ENCODE measurements at places on chromosomes 16 and 17.
A peak's percentile ranks its signal among the peaks of the same experiment; 100 is the strongest.

- no peak for DNase-seq
These were observed 130.6 kb upstream of the SDK2 start for GRCh38 chr17:73774852-73775251.

- no peak for DNase-seq
These were observed 19.6 kb downstream of the HMOX2 start for GRCh38 chr16:4495766-4496165.

DNA sequence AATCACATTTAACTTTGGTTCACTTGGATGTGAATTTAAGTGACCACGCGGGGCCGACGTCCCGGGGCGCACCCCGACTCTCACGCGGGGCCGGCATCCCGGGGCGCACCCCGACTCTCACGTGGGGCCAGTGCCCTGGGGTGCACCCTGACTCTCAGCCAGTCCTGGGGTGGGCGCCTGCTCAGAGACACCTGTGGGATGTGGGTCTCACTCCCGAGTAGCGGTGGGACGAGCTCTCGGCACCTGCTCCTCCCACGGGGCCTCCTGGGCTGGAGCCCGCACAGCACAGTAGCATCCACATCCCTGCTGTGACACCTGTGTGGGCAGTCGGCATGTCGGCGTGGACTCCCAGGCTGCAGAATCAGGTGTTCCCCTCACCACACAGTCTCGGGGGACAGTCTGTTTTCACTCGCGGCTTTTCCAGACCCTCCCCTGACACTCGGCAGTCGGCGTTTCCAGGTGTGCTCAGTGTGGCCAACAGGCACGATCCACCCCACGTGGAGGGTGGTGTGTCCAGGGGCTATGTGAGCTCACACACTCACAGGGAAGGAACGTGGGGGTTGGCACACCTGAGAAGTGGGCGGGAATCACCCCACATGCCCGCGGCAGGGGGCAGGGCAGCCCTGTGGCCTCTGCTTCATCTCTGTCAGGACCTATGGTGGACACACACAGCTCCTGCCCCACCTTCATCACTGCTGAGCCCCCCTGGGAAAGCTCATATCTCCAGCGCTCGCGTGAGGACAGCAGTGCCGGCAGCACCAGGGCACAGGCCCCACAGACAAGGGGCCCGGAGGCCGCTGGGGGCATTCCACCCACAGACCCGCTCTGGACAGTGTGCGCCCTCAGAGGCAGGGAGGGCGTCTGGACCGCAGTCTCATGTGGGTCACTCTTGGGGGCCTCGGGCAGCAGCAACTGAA is 51.8 kb downstream of the LMF1 start:
- no peak for DNase-seq

- no peak for DNase-seq
These were observed 998 bp upstream of the SRSF1 start for GRCh38 chr17:58007781-58008706.

DNA sequence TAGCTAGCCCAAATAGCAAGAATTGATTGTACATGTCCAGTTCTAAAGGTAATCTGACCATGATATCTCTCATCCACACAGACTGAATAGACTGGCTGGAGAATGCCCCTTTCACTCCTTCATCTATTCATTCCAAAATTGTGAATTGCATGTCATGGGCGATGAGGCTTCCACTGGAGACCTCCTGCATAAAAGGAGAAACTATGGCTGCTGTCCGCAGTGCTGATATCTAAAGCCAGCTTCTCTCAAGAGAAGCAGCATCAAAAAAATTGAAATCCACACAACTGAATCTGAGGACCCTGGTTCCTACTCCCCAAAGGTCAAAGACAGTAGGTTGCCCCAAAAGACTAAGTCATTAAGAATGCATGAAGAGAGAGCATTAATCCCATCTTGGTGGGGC is 7.9 kb upstream of the SCNN1G start:
- DNase-seq, result no peak

DNA sequence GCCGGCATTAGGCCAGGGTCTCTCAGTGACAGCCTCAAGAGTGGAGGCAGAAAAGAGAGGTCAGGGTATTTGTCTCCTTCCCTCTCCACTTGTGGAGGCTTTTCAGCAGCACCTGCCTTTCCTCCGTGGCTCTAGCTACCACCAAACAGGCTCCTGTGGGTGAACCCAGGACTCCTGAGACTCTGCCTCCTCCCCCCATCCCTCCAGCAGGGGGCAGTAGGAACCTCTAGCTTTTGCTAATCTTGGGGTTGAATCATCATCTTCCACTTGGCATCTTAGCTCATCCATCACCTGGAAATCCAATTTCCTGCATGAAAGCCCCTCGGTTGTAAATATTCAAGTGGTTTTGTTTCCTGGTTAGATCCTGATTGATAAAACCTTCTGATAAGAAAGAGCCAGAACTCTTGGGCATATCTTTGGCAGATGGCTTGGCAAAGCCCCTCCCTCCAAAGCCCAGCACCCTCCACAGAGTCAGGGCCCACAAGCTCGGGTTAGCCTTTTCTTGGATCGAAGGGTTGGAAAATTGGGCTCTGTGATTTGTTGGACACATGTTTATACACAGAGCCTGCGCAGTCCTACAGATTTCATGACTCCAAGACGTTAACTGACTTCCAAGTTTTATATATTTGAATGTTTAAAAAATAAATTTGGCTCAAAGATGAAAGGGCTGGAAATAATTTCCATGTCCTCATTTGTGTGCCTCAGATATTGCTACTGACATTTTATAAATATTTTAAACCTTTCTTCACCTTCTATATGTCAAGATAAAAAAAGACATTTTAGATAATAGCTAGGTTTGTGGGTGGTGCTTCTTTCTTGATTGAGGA is 322.1 kb downstream of the MAP2K4 start:
- DNase-seq, result no peak

GRCh38 chr17:51419476-51419875 is 159.1 kb downstream of the UTP18 start:
- no peak for DNase-seq

DNA sequence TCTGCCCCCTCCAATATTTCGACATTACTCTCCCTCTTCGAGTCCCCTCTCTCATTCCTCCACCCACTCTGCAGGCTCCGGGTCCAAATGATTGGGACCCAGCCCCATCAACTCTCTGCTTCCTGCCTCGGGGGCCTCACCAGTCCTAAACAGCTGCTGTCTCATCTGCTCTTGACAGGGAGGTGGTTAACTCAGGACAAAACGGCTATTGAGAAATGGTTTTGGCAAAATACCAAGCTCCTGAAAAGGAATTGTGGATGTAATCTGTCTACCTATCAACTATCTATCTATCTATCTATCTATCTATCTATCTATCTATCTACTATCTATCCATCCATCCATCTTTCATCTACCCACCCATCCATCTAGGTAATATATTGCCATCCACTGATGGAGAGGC is 2.2 kb downstream of the CD300H start:
- DNase-seq, result no peak

DNA sequence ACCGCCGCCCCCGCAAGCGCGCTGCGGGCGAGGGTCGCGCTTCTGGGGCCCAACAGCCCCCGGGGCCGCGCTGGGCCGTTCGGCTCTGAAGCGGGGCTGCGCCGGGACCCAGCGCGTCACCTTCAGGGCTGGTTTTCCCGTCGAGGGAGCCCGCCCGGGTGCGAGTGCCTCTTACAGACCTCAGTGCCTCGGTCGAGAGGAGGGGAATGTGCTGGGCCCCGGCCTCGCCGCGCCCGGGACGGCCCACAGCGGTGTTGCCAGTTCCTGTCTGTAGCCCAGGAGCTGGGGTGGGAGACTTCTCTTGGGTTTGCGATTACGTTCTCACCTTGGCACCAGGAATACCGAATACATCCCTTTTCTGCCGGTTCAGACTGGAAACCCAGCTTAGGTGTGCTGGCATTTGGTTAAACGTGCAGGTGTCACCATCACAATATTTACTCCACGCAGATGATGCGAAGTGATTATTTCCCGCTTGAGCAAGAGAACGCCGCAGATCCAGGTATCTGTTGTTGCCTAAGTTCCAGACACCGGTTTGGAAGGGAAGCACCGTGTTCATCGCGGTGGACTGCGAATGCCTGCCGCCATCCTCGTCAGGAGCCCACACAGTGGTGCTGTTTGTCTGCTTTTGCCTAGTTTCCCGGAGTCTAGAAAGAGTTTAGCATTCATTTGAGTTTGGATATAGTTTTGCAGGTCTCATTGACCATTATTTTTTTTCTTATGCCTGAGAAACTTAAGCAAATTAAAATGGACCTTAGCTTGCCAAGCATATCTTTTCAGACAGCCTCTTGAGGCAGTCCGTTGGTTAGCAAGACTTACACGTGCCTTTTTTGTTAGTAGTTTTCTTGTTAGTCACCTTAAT is 914 bp downstream of the MAP1LC3B start:
- peak; percentile 36 for DNase-seq

GRCh38 chr17:75475144-75475835 is 18.9 kb downstream of the TMEM94 start:
- DNase-seq, result no peak

DNA sequence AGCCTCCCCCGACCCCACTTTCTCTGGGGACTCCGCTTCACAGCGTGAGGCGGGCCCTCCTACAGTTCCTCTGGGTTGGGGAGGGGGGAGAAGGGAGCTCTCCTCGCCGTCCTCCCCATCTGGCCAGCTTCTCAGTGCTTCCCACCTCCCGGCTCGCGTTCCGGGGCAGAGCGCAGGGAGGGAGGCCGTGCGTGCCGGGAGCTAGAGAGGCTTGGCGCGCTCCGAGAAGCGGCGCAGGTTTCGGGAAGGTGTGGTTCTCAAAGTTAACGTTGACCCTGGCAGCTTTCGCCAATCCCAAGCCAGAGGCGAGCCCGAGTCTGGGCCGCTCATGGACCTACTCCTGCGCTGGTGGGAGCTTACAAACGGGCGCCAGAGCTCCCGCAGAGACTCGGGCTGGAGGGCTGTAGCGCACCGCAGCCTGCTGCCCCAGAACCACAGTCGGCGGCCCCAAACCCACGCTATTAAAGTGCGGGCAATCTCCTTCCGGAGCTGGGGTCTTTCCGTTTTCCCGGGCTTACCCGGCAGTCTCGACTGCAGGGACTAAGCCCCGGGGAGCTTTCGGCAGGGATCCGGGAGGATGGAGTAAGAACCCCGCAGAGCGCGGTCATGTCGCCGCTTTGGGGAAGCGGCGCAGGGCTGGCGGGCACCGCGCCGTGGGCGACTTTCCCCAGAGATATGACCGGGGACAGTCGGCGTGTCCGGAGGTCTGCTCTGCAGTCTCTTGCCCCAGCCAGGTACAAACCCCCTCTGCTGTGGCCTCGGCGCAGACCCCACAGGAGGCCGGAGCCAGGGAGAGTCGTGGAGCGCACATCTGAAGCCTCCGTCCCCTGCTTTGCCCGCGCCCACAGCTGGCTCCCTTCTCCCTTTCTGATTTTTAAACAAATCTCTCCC is 787 bp downstream of the CDH11 start:
- DNase-seq, result no peak

DNA sequence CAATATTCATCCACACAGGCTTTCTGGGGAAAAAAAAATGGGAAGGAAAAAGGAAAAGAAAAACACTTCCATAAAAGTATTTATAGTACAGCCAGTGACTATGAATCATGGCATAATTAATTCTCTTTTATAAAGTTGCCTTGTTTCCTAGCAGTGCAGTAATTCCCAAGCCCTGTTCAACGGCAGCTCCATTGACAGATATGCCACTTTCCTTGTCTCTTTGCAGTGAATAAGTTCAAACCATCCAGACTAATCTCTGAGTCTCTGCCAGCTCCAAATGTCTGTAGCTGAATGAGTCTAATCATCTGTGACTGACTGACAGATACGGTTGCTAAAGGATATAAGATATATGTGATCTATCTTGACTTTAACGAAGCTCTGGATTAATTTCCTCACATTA is 52.9 kb upstream of the KCNJ16 start:
- no peak for DNase-seq

GRCh38 chr16:57413301-57413730 is 8.7 kb downstream of the CCL17 start:
- DNase-seq, result no peak

DNA sequence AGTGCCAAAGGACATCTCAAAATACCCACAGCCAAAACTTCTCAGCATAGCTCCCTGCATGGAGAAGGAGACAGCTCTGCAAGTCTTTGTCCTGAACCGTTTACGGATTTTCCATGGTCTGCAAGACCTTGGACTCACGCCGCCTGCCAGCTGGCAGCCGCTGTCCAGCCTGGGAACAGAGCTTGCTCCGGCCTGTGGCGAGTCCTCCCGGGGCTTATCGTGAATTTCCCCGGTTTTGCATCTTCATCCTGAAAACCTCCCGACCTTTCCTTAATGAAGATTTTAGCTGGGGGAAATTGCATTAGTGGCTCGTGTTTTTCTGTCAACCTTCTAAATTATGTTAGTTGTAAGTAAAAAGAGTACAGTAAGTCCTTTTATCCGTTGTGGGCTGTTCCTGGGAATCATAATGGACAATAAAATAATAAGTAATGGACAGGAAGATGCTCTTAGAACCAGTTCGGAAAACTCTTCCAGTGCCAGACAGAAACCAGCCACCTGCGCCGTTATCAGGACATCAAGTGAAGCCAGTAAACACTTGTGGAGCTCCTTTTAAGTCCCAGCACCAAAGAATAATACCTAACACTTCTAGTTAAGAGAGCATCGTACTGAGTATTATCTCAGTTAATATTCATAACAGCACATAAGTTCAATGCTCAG is 112.4 kb upstream of the NOL11 start:
- no peak for DNase-seq

DNA sequence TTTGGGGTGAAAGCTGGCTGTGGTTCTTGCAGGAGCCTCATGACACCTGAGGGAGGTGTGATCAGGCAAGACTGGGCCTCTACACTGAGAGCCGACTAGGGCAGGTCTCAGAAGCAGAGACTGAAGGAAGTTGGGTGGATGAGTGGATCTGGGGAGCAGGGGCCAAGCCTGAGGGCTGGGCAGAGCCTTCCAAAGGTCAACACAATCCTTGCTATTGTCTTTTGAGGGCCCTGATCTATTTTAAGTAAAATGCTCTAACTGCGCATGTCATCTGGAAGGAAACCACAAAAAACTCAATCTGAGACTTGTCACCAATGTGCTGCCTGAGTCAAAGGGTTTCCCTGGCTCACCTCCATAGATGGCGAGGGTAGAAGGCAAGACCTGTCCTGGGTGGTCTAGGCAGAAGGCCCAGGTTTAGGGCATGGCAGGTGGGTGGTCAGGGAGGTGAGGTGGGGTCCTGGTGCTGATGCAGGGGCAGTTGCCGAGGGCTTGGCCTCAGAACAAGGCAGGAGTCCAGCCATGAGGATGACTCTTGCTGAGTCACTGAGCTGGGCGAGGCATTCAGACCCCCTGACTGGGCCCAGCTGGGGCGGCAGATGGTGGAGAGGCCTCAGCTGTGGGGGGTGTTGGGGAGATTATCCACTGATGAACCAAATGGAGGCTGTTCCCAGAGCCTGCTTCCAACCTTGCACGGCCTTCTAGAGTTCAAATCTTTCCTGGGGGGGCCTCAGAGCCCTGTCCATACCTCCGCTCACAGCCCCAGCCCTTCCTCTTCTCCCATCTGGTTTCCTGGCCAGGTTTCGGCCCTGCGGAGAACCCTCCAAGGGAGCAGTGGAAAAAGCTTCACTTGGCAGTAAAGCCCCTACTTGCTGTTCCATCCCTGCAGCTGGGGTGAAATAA is 5.1 kb downstream of the MVP start:
- DNase-seq, result no peak

GRCh38 chr16:1363501-1364041 is 11.8 kb downstream of the GNPTG start:
- peak; percentile 52 for DNase-seq

GRCh38 chr17:34261568-34262337 is 6.7 kb downstream of the CCL2 start:
- DNase-seq, result no peak

Measured in CD8-positive, alpha-beta memory T cell (primary cell).